NCI-H1105 (cell line): ENCODE measurements at places on chromosomes 7 and 10.

DNA sequence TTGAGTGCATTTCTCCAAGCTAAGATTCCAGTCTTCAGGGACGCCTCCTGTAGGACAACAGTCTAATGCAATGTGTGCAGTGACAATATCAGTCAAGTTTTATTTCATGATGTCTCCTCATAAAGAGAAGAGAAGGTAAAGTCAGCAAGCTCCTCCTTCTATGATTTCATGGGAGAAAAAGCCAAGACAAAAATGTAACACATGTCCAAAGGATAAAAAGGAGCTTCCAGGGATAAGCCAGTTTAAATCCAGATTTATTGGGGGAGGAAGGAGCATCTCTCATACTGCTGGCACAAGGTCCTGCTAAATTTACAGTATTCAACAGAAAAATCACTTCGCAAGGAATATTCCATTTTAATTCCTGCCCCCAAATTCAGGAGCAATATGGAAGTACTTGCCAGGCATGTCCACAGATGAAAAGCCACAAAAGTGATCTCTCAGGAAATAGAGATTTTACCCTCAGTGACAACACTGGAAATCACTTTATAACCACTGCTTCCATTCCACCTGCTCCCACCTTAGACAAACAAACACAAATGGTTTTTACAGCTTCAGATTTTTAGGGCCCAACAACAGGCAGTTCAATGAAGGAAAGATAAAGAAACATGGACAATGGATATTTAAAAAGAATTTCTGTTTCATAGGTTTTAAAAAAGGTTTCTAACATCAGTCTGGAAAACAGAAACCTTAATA, 677.5 kb upstream of the C7orf33 start:
- DNase-seq: no peak

GRCh38 chr7:157427811-157428553, 91.2 kb downstream of the DNAJB6 start:
- DNase-seq: no peak

DNA sequence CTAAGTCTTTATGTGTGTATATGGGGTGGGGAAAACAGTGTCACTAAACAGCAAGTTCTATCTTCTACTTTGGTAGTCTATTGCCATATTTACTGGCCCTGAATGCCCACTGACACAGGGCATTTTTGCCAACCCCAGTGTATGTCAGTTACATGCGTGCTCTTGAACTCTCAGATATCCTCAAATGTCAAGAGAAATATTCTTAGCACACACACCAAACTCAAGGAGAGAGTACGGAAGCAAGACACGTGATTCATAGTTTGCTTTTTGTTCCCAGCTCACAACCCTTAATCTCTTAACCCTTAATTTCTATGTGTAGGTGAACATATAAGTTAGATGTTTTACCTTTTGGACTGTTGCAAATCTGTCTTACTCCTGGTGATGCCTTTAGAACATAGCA, 39.3 kb downstream of the EPC1 start:
- DNase-seq: no peak

GRCh38 chr7:157667731-157668130, 330.9 kb downstream of the DNAJB6 start:
- no peak for DNase-seq

- no peak for DNase-seq
Observed at GRCh38 chr7:64102656-64103400, 57.6 kb downstream of the ZNF727 start.

GRCh38 chr10:71222601-71223346, 10.4 kb downstream of the UNC5B start:
- DNase-seq: no peak

GRCh38 chr10:129971381-129972144, 7.5 kb upstream of the EBF3 start:
- DNase-seq: no peak

DNA sequence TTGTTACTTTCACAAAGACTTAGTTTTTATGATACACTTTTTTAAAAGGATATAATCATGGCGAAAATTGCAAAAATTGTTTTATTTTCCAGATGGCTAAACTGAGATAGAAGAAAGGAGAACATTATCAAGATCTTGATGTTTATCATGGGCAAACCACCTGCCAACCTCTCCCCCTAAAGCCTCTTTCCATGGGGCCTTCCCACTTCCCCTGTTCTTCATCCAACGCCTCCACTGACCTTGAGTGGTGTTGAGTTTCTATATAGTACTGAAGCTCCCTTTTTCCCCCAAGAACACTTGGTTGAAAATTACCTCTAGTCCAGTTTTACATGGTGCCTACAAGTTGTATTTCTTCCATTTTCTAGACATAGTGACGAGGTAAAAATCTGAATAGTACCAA, 5.0 kb downstream of the CREB3L2 start:
- no peak for DNase-seq

DNA sequence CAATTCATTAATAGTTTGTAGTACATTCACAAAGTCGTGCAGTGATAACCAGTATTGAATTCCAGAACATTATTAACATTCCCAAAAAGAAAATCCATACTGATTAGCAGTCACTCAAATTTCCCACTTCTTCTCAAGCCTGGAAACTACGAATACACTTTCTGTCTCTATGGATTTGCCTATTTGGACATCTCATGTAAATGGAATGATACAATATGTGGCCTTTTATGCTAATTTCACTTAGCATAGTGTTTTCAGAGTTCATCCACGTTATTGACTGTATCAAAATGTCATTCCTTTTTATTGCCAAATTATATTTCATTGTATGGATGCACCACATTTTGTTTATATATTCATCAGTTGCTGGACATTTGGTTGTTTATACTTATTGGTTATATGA, 78.8 kb downstream of the STK31 start:
- no peak for DNase-seq

DNA sequence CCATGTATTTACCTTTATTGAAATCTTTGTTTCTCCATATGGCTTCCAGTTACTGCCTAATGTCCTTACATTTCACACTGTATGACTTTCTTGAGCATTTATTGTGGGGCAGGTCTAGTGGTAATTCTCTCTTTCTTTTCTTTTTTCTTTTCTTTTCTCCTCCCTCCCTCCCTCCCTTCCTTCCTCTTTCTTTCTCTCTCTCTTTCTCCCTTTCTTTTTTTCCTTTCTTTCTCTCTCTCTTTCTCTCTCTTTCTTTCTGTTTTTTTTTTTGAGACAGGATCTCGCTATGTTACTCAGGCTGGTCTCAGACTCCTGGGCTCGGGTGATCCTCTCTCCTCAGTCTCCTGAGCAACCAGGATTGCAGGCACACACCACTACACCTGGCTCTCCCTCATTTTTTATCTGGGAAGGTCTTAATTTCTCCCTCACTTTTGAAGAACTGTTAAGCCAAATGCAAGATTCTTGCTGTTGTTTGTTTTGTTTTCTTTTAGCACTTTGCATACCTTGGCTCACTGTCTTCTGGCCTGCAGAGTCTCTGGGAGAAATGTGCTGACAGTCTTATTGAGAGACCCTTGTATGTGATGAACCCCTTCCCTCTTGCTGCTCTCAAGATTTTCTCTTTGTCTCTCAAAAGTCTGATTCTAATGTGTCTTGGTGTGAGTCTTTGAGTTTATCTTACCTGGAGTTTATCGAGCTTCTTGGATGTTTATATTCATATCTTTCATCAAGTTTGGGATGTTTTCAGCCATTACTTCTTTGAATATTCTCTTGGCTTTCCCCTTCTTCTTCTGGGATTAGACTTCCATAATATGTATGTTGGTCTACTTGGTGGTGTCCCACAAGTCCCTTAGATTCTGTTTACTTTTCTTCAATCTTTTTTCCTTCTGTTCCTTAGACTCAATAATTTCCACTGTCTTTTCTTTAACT, 79.0 kb upstream of the CCNY start:
- DNase-seq: no peak

DNA sequence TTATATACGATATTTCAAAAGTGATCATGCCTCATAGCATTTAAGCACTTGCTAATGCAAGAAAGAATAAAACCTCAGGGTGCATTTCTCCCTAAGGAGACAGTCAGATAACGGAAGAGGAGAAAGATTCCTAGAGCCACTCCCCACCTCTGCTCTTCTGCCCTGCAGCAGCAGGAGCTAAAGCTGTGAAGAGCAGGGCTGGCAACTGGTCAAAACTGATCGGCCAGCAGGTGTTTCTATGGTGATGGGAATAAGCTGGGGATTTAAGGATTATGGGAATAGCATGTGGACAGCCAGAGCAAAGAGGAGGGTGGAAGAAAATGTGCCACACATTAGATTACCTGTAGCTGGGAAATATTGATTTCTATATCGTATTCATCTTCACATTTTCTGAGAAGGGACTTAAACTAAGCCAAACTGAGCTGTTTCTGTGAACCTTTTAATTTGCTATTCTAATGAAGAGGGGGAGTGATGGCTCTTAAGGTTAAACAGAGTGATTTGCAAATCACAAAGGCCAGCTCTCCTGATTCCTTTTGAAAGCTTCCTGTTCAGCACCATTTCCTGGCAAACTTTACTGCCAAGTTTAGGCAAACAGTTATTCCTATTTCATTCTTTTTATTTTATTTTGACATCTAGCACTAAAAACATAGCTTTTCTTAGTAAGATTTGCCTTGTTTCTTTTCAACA, 268.9 kb upstream of the PFKP start:
- no peak for DNase-seq

- DNase-seq: no peak
Observed at GRCh38 chr7:98280296-98280695, 1.2 kb upstream of the BRI3 start.

- no peak for DNase-seq
Observed at GRCh38 chr10:11724938-11725776, 17.0 kb upstream of the ECHDC3 start.

- DNase-seq: no peak
Observed at GRCh38 chr7:41886262-41886900, 183.5 kb upstream of the INHBA start.

DNA sequence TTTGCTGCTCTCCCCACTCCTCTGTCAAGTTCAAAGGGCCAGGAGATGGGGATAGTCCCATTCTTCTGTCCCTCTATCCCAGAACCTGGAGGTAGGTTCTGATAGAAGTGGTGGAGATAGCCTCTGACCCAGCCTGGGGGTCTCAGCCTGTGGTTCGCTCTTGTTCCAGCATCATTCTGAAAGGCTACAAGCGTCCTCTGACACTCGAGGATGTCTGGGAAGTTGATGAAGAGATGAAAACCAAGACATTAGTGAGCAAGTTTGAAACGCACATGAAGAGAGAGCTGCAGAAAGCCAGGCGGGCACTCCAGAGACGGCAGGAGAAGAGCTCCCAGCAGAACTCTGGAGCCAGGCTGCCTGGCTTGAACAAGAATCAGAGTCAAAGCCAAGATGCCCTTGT, 14.5 kb downstream of the ABCC2 start:
- no peak for DNase-seq

- DNase-seq: no peak
Observed at GRCh38 chr10:14605231-14605925, 169.3 kb downstream of the FAM107B start.

GRCh38 chr10:93568105-93568390, 1.6 kb downstream of the FFAR4 start:
- no peak for DNase-seq

- peak; percentile 47 for DNase-seq
Observed at GRCh38 chr7:50068026-50068425, 25.0 kb downstream of the ZPBP start.

GRCh38 chr10:91683975-91684374, 51.1 kb upstream of the PPP1R3C start:
- no peak for DNase-seq

DNA sequence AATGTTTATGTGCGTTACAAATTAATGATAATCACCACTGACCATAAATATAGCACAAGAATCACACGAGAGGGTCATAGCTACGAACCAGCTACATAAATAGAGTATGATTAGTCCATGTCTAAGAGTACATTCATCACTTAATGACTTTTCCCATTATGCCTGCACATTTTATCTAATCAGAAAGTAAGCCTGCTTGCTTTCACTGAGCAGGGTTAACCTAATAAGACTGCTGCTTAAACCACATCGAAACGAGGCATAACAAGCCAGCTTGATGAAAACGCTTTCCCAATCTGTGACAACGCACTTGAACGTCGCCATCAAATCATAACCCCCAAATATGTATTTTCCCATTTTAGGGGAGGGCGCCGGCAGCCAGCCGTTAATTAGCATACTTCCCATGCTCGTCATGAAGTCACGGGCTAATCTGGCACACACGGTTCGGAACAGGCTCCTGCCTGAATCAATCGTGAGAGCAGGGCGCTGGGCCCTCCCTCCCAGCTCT, 71.5 kb downstream of the EBF3 start:
- DNase-seq: no peak

- DNase-seq: no peak
Observed at GRCh38 chr7:81577642-81578340, 192.1 kb downstream of the HGF start.

GRCh38 chr7:143374561-143374960, 6.6 kb upstream of the ZYX start:
- no peak for DNase-seq
